ENCODE measurements at places on chromosomes 2 and 18. TPM values are rescaled to one million over a fixed set of nuclear protein-coding genes. Genes with fewer than 3 reads are reported as not detected.

Gene TCF4
- total RNA-seq = 292 TPM

Gene TRAF3IP1
- 10.8 TPM for total RNA-seq

Gene DNER
- total RNA-seq = 0.07 TPM

Gene CNDP1
- not detected for total RNA-seq

Gene MERTK
- total RNA-seq = 33.6 TPM

Gene SRD5A2
- not detected for total RNA-seq

Gene UGT1A9
- total RNA-seq = not detected

Gene SERPINB5
- 0.07 TPM for total RNA-seq

Gene LAMA3
- 4.7 TPM for total RNA-seq

Gene VAPA
- 377 TPM for total RNA-seq

Gene SLC5A7
- not detected for total RNA-seq

Gene NDC80
- total RNA-seq = 24.3 TPM

Gene CRYBA2
- total RNA-seq = not detected

Gene SPR
- 42.0 TPM for total RNA-seq

All from pulmonary artery endothelial cell (primary cell).